Stimulated activated CD8-positive, alpha-beta memory T cell treated with anti-CD3 and anti-CD28 coated beads, Interleukin-4, amount 100 ng/mL, for 4 hours (primary cell): ENCODE measurements at places on chromosomes 5 and 9.

GRCh38 chr5:116440457-116441001 lies 134.1 kb downstream of the SEMA6A start:
- DNase-seq = no peak

- no peak for DNase-seq
Measured at GRCh38 chr5:58924306-58924705, 341.4 kb downstream of the RAB3C start.

GRCh38 chr5:149837680-149838269 lies 106.8 kb downstream of the PDE6A start:
- no peak for DNase-seq

DNA sequence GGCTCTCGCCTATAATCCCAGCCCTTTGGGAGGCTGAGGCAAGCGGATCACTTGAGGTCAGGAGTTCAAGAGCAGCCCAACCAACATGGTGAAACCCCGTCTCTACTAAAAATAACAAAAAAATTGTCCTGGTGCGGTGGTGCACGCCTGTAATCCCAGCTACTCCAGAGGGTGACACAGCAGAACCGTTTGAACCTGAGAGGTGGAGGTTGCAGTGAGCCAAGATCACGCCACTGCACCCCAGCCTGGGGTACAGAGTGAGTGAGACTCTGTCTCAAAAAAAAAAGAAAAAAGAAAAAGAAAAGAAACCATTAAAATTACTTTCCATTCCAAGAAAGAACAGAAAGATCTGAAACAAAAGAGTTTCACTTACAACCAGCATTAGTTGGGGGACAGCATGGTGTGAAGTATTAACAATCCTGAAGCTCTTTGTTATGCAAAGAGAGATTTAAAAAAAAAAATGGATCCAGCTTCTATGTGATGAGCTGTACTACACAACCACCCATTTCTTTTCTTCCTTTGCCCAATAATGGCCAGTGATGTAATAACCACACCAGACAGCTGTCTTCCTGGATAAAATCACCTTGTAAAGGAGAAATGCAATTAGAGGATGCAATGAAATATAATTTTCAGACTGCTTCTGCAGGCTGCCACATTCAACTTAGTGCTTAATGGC lies 76.9 kb downstream of the MED27 start:
- DNase-seq = no peak

DNA sequence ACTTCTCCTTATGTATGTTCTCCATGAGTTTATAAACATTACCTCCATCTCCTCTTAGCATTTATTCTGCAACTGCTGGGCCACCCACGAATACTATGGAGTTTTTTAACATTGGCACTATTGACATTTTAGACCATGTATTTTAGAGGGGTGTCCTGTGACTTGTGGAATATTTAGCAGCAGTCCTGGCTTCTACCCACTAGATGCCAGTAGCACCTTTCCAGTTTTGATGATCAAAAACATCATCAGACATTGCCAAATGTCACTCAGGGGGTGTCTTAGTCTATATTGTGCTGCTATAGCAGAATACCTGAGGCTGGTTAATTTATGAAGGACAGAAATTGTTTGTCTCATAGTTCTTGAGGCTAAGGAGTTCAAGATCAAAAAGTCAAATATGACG lies 187.5 kb upstream of the RORB start:
- no peak for DNase-seq

GRCh38 chr9:79390077-79390698 lies 181.6 kb upstream of the TLE4 start:
- no peak for DNase-seq

DNA sequence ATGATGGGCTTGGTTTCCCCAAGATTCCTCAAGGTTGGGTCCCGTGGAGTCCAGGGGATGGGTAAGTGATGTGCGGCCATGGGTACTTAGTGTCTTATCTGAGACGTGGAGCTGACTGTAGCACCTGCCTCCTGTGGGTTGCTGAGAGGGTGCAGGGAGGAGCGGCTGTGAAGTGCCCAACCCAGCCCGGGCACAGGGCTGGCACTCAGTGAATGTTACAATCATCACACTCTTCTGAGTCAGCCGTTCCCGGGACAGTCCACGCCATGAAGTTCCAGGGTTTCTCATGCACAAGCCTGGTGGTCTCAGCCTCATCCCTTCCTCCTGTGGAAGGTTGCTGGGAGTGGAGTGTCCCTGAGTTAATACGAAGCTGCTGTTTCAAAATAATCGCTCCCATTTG lies 29.1 kb downstream of the NTNG2 start:
- no peak for DNase-seq

DNA sequence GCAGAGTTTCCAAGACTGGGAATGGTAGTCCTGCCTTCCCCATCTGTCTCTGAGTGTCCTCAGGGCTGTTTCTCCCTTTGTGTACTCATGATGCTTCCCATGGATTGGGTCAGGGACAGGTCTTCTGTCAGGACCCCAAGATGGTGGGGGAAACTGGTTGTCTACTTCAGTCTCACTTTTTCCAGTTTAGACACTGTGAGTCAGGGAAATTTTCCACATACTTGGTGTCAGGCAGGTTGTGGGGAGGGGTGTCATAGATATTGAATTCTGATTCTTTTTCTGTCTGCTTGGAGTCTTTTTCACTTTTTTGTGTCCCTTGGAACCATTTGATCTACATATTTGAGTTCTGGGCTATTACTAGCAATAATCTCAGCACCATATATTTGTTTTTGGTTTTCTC lies 10.3 kb downstream of the POLK start:
- DNase-seq = no peak

DNA sequence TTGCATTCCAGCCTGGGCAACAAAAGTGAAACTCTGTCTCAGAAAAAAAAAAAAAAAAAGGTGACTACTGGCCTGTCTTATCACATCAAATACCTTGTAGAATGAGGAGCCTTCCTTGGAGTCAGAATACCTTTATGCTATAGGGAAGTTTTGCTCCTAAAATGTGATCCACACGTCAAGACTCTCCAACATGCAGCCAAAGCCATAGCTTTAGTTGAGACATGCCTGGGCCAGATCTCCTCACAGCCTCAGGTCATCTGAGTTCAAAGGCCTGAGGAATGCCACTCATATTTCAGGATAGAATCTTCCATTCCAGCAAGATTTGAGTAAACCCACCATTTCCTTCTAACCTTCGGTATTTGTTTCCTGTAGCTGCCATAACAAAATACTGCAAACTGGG lies 13.7 kb upstream of the SOWAHA start:
- DNase-seq = no peak

- DNase-seq = no peak
Measured at GRCh38 chr9:125968714-125969374, 221.7 kb downstream of the PBX3 start.

DNA sequence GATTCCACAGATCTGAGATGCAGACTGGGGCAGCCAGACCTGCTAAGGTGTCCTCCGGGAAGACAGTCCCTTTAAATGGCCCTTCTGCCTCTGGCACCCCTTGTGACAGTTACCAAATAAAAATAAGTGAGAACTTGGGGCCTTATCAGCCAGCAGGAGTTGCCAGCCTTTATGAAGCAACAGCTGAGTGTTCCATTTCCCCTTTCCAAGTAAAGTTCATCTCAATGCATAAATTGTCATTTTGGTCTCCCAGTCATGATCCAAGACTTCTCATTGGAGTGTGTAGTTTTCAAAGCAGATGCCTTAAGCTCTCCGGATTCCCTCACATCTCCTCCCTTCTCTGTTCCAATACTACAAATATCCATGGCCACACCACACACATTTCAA lies 4.1 kb downstream of the PTCH1 start:
- no peak for DNase-seq
